ENCODE measurements at places on chromosomes 6 and 20.

DNA sequence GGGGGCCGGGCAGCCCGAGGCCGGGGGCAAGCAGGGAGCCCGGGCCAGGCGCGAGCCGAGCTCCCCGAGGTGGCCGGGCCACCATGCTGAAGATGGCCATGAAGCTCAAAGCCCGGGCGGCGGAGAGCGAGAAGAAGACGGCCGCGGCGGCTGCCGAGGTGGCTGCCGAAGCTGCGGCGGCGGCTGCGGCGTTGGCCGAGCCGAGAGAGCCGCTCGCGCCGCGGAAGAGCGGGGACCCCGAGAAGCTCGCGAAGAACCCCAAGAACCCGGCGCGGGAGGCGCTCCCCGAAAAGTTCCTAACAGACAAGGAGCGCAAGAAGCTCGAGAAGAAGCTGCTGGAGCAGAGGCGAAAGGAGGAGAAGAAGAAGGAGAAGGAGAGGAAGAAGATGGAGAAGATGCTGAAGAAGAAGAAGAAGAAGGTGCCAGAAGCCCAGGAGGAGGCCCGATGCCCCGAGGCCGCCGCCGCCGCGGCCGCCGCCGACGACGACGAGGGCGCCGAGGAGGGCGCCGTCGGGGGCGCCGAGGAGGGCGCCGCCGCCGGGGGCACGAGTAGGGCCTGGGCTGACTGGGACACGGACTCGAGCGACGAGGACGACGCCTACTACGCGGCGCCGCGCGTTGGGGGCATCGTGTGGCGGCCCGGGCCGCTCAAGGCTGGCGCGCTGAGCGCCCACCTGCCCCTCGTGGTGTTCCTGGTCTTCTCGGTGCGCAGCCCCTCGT lies 37.4 kb downstream of the GNAS start:
- DNase-seq: no peak

DNA sequence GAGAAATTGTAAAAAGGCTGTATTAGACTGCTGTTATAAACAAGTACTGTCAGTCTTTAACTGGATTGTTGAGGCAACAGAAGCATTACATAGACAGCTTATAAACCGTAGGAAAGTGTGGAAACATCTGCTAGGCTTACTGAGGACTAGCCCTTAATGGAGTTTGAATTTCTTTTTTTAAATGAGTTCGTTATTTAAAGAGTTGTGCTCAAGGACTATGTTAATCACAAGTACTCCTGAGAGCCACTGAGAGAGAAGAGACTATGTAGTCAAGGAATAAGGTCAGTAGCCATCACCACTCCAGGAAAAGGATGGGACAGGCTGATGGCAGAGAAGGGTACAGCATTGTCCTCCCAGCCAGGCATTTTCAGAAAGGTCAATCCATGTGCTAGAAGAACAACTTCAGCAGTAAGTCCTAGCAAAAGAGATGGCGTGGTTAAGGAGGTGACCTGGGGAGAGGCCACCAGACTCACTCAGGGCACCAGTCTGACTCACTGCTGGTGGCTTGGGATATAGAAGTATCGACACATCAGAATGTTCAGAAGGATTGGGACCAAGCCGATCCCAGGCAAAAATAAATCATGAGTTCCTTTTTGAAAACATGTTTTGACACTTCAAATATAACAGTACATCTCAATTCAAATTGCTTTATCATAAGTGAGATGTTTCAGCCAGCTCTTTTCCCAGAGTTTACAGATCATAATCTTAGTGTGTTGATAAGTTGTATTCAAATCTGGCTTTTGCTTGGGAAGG lies 6.4 kb downstream of the RPS12 start:
- DNase-seq: no peak

DNA sequence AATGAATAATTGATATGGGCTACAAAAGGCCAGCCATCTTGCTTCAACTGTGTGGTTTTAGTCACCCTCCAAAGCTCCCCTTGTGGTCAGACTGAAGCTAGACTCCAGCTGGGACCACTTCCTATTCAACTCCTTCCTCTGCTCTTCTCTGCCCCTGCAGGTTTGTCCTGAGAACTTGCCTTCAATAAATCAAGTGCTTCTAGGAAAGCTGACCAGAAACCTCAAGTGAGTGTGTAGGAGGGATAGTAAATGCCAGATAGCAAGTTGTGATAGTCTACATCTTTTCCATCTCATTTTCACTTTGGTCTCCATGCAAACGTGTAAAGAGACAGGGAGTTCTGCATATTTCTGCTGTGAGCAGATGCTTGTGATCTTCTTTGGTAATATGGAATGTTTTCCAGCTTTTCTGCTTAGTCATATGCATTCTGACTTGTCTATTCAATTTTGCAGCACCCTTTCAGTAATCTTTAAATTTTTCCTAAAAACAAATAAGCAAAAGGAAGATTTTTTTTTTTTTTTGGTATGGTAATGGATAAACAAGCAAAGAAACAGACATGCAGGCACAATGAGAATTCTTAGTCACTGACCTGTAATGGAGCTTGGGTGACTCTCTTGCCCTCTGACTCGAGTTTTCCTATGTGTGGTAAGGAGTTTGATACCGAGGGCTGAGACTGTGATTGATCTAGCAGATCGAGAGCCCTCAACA lies 201.3 kb upstream of the BTBD3 start:
- no peak for DNase-seq

DNA sequence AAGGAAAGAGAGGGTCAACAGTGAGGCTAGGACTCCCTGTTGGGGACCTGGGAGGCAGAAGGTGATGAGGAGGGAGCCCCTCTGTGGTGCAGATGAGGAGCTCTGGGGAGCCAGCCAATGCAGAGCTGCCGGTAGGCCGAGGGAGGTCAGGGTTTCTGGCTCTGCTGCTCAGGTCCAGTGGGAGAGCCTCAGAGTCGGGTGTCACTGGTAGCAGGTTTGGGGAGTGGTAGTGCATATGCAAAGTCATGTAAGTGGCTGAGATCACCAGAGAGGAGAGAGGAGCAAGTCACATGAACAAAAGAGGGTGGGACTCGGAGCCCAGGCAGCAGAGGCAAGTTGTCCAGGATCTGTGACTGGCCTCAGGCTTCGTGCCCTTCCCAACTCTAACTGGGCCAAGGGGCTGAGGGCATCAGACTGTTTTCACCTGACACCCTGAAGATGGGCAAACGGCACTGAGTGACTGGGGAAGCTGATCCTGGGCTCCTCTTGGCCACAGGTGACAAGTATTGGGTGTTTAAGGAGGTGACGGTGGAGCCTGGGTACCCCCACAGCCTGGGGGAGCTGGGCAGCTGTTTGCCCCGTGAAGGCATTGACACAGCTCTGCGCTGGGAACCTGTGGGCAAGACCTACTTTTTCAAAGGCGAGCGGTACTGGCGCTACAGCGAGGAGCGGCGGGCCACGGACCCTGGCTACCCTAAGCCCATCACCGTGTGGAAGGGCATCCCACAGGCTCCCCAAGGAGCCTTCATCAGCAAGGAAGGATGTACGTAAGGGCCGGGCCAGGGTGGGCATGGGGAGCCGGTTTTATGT lies 6.6 kb downstream of the MMP24OS start:
- no peak for DNase-seq

DNA sequence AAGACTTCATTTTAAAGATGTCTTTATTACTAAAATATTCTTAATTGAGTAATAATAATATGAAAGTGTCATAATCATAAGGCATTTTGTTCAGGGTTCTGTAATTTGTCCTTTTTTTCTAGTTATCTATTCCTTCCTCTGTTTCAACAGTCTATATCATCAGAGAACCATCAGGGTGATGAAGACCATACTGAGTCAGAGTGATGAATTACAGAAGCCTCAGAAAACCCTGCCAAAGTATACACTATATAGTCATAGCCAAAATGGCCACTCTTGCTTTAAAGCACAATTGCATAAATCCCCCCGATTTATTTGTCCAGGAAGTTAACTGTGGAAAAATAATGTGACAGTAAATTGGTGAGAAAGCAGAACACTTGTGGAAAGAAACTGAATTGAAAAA lies 735.0 kb downstream of the EPHA7 start:
- no peak for DNase-seq

GRCh38 chr20:9739991-9740390 lies 98.9 kb downstream of the PAK5 start:
- DNase-seq: no peak
